ENCODE measurements at places on chromosomes 11 and 22.

DNA sequence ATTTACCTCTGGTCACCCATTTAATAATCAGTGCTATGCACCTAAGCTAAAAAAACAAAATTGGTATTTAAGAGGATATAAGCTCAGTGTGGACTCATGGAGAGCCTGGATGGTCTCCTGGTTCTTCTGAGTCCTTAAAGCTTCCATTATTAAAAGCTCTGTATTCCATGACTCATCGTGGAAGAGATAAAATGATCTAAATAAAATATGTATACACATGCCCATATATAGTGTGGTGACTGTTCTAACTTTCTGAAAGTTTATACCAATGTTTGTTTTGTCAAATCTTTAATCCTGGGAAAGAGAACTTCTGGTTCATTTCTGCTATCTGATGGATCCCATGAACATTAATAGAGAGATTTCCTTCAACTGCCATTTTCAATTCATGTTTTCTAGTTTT is 375.9 kb downstream of the GUCY1A2 start:
- no peak for DNase-seq

- DNase-seq: no peak
Measured at GRCh38 chr11:110985547-110985946, 260.0 kb upstream of the POU2AF2 start.

DNA sequence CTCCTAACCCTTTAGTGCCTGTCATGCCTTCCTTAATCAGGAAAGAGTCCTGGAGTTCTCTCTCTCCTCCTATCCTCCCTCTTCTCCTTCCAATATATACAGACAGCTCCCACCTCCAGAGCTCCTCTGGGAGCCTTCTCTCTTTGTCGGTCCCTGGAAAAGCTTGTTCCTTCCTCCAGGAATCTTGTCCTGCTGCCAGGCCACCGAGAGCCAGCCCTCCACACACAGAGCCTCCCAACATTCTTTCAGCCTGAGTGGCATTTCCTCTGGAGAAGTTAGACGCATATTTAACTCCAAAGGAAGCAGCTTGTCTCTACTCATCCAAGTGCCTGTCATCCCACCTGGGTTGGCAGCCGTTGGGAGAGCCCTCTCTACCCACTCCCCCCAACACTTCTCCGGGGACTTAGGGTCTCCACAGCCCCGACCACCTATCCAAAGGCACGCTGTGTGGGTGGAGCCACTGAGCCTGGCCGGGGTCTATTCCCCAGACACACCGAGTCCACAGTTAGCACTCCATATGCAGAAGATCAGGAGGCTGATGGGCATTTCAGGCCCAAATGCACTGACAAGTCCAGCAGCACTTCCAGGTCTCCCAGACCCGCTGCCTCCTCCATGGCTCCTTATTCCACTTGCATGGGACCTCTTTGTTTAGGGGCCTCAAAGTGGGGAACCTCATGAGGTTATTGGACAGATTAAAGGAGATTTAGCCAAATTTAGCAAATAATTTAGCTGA is 31.1 kb downstream of the DKK3 start:
- no peak for DNase-seq

DNA sequence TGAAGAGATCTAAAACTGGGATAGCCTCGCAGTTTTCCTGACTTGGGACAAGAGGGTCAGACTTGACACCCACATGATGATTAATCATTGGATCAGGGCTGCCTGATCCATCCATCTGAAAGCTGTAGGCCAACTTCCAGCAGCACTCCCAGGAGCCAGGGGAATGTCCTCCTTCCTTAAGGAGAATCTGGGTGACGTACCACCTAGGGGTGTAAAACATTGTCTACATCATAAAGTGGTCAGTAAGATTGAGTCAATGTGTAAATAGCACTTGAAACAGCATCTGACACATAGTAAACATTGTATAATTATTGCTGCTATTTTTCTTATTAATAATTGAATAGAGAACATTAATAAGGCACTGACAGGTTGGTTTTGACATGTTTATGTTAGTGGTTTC is 392.8 kb downstream of the JRKL start:
- no peak for DNase-seq

- DNase-seq: no peak
Measured at GRCh38 chr22:48665311-48665995, 1162.2 kb downstream of the BRD1 start.

- no peak for DNase-seq
Measured at GRCh38 chr22:45804986-45805325, 133.3 kb downstream of the ATXN10 start.

- DNase-seq: no peak
Measured at GRCh38 chr11:126578426-126578825, 222.9 kb downstream of the ST3GAL4 start.

DNA sequence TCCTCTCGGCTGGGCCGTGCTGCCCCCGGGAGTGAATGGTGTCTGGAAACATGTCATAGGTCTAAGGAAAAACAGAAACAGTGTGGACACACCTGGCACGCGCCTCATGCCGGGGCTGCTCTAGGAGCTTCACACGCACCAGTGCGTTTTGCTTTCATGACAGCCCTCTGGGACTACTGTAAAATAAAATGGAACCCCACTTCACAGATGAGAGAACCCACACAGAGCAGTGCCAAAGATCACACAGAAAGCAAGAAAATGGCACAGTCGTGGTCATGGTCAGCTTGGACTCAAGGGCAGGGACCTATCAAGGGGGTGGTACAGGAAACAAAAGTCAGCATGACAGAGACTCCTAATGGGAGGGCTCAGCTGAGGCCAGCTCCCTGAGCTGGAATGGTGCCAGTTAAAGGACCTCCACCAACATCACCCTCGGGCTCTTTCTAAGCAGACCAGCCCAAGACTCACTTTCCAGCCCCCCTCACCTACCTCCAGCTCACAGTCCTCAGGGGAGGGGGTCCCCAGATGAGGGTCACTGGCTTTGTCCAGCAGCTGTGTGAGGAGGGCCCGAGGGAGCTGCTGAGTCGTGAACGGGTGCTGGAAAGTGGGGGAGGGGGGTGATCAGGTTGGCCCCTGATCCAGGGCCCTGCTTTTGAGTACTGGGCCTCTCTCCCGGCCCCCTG is 3.3 kb downstream of the MAP4K2 start:
- DNase-seq: no peak

- no peak for DNase-seq
Measured at GRCh38 chr11:64060263-64060860, 24.6 kb downstream of the FLRT1 start.

DNA sequence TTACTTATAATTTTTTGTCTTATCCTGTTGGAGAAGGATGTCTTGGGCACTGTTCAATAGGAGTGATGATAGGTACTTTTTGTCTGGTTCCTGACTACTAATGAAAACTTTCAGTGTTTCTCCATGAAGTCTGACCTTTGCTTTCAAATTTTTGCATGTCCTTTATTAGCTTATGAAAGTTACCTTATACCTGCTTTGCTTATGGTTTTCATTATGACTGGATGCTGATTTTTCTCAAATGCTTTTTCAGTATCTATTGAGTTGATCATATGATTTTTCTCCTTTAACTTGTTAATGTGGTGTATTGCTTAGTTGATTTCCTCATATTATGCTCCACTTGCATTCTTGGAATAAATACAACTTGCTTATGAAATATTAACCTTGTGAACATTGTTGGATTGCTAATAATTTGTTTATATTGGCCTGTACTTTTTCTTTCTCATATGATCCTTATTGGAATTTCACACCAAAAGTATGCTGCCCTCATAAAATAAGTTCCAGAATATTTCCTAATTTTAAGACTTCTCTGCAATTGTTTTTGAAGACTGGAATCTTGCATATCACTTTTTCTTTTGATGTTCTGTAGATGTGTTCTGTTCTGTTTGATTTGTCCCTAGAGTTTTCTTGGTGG is 85.0 kb upstream of the SC5D start:
- DNase-seq: no peak

DNA sequence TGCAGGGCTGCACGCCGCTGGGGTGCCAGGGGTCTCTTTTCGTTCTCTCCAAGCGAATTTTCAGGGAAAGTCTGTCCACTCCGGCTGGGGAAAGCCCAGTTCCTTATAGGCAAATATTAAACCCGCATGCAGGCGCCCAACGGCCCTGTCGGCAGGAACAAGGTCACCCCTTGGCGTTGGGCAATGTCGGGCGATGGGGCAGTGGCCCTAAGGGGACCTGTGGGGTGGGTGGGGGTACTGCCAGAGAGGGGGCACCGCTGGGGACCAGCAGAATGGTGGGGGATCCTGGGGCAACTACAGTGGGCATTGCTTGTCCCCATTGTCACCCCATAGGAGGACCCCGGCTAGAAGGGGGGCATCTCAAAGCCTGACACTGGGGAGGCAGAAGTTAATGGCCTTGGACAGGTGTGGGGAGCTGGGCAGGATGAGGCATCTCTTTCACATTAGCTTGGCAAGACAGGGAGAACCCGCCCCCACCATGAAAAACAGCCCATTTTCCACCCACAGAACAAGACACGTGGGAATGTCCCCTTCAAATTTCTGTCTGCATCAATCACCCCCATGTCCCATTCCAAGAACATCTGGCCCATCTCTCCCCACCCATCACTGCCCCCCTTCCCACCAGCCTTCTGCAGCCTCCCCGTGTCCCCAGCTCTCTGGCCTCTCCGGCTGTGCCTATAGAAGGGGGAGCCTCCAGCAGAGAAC is 5.5 kb upstream of the IGF2 start:
- DNase-seq: no peak

- DNase-seq: no peak
Measured at GRCh38 chr22:39266398-39267030, 21.7 kb upstream of the PDGFB start.

- peak; percentile 27 for DNase-seq
Measured at GRCh38 chr11:40293655-40294348, 1165.7 kb downstream of the LRRC4C start.

- no peak for DNase-seq
Measured at GRCh38 chr11:71215425-71215965, 36.9 kb downstream of the SHANK2 start.

DNA sequence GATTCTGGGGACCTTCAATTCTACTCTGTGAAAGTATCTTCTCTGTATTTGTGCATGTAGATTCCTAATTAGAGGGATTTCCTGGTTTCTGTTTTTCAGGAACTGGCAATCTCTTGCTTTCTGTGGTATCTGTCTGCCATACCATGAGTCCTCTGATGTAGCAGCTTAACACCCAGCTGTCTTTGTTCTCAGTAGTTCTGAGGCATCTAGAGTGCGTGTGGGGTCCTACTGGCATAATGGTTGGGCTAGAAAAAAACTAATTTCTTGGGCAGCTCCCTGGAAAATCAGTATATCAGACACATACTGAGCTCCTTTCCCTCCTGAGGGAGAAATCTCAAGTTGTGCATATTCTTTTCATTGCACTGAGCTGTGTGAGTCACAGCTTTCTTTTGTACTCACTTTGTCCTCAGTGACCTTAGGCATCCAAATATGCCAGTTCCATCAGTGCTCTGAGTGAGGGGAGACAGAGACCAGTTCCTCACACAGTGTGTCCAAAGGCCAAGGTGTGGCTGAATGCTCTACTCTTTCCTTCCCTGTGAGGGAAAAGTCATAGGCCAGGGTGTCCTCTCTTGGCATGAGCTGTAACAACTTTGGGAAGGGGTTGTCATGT is 35.5 kb upstream of the SLC22A24 start:
- no peak for DNase-seq

- no peak for DNase-seq
Measured at GRCh38 chr11:28518825-28519224, 410.6 kb downstream of the METTL15 start.

- no peak for DNase-seq
Measured at GRCh38 chr11:109730669-109731068, 308.7 kb downstream of the C11orf87 start.

DNA sequence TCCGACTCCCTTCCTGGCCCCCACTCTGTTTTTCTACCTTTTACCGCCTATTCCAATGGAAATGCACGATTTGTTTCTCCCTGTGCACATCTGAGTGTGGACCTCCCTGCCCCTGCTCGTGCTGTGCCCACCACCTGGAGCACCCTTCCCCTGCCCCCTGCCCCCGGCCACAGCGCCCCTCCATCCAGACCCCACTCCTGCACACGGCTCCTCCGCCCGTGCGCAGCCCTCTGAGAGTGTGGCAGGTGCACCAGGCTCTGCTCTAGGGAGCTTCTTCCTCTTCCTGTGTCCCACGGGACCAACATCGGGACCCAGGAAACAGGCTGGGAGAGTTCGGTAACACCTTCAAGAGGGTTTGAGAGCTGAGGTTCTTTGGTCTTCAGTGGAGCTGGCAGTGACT is 62.9 kb downstream of the LRP5 start:
- no peak for DNase-seq

DNA sequence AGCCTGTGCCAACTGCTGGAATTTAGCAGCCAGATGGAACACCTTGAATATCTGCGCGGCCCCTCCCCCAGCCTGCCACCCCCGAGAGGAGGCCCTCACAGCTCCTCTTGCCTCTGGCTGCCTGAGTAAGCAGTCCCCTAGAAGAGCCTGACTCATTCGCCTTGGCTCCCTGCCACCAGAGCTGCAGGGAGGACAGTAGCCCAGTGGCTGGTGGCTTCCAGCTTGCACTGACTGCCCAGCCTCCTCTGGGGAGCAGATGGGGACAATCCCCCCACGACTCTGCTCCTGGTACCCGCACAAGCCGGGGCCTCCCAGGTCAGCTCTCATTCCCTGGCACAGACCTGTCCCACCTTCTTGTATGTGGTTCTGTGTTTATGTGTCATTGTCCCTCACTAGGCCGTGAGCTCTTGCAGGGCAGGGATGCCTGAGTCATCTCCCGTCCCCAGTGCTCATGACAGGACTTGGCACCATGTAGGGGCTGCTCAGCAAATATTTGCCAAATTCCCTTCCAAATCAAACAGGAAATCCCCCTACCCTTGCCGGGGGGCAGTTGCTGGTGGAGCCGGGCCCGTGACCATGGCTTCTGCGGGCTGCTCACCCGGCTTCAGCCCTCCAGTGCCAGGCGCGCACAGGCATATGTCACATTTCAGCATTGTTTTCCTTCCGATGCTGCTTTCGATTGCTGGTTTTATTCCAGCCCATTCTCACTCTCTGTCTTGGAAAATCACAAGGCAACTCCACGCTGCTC is 43.6 kb downstream of the CACNG2 start:
- peak; percentile 93 for DNase-seq

DNA sequence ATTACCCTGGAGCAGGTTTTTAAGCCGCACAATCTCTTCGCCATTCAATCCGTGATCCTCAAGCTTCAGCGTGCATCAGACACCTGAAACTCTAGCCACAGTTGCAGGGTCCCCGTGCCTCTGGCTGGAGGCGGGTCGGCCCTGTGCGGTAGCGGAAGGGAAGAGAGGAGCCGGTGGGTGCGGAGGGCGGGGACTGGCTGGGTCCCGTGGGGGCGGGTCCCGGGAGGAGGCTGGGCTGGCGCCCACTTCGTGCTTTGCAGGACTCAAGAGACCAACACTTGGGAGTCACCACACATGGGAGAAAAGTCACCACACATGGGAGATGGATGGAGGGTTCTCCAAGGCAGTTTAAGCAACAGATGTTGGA is 772 bp downstream of the C22orf15 start:
- no peak for DNase-seq
